Heart right ventricle (tissue), 16 donors: ENCODE measurements at places on chromosomes 3 and 15.
A peak's percentile ranks its signal among the peaks of the same experiment; 100 is the strongest.

DNA sequence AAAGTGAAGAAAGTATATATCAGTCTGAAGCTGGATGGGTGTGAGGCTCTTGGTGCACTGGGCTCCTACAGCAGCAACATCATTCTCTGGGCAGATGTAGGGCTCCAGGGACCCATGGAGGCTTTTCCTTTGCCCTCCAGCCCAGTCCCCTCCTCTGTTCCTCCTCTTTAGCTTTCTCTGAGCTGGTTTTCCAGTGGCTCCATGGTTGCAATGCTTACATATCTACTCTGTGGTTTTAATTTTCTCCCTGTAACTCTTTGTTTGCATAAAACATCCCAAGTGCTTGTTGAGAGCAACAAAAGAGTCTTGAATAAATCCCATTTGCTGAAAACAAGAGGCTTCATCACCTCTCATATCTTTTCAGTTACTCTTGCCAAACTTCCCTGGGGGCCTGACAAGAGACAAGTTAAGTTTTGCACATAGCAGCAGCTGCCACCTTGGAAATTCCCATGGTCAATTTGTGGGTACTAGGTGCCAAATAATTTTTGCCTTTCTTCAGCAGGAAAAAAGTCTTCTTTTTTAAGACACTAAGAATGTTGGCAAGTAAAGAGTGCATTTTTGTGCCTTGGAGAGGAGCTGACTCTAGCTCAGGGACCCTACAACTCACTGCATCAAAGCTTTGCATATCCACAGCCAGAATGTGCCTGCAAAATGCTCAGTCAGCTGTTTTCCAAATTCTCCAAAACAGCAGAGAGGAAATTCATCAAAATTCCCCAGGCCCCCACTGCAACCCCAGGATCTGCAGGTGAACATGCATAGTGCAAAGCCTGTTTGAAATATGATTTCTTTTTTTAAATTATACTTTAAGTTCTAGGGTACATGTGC, 41.9 kb downstream of the COLQ start:
- no peak for DNase-seq

GRCh38 chr15:90266485-90266884, 1.0 kb downstream of the NGRN start:
- DNase-seq: no peak

DNA sequence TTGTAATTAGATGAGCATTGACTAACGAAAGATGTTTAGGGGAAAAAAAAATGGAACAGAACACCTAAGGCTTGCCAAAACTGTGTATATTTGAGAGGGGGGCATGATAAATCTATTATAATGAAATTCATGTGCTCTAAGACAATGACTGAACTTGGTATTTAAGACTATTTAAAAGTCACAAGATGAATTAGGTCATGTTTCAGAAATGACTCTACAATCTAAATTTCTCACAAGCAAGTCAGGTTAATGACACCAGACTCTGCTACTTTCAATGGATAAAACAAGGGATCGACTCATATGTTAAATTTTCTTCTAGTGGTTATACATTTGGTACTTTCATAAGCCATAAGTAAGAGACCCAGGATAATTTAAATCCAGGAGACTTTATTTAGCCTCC, 78.4 kb downstream of the DUT start:
- DNase-seq: no peak

- no peak for DNase-seq
Measured at GRCh38 chr3:49727924-49728361, 4.2 kb upstream of the GMPPB start.

DNA sequence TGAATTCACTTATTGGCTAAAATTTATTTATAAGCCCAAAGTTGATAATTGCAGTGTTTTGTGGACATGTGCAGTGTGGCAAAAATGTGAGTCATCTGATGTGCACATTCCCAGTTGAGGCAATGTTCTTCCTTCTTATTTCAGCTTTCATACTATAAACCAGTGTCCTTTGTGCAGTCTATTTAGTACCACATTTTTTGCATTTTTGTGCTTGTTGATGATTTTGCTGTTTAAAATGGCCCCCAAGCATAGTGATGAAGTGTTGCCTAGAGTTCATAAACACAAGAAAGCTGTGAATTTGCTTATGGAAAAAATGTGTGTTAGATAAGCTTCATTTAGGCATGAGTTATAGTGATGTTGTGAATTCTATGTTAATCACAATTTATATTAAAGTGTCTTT, 19.4 kb upstream of the IL20RB start:
- DNase-seq: no peak

- peak; percentile 32 for DNase-seq
Measured at GRCh38 chr15:41284427-41285177, 47.8 kb downstream of the OIP5 start.

- no peak for DNase-seq
Measured at GRCh38 chr3:24359645-24360462, 134.8 kb downstream of the THRB start.

- DNase-seq: no peak
Measured at GRCh38 chr15:82830427-82831173, 21.2 kb downstream of the WHAMM start.

DNA sequence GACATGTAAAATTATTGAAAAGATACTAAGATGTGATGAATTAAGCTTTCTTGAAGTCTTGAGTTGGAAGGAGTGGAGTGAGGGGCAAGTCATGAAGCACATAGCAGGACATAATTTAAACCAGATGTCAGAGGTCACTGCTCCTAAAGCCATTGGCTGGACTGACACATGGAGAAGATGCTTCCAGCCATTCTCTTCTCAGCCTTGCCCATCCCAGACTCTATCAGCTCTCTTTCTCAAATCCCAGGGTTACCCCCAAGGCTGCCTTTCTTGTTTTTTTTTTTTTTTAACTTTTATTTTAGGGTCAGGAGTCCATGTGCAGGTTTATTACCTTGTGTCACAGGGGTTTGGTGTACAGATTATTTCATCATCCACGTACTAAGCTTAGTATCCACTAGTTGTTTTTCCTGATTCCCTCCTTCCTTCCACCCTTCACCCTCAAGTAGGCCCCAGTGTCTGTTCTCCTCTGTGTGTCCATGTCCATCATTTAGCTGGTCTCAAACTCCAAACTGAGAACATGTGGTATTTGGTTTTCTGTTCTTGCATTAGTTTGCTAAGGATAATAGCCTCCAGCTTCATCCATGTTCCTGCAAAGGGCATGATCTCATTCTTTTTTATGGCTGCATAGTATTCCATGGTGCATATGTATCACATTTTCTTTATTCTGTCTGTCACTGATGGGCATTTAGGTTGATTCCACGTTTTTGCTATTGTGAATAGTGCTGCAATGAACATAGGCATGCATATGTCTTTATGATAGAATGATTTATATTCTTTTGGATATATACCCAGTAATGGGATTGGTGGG, 18.9 kb downstream of the XIRP1 start:
- no peak for DNase-seq

- DNase-seq: no peak
Measured at GRCh38 chr3:120796976-120797375, 54.4 kb downstream of the GTF2E1 start.

GRCh38 chr3:34024447-34025240, 226.2 kb downstream of the PDCD6IP start:
- DNase-seq: no peak

DNA sequence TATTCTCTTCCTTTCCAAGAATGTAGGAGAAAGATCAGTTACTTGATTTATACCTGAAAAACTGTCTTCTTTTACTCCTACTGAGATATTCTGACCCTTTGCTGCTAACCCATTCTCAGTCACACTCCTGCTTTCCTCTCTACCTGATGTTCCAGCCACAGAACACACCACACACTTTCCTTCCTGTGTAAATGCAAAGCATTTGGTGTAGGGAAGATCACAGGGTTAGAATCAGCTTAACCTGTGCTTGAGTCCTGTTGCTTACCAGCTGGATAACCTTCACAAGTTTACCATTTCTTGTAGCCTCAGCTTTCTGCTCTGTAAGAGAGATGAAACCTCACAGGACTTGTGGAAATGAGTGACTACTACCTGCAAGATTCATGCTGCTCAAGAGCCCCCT, 489.8 kb upstream of the GOLIM4 start:
- no peak for DNase-seq

DNA sequence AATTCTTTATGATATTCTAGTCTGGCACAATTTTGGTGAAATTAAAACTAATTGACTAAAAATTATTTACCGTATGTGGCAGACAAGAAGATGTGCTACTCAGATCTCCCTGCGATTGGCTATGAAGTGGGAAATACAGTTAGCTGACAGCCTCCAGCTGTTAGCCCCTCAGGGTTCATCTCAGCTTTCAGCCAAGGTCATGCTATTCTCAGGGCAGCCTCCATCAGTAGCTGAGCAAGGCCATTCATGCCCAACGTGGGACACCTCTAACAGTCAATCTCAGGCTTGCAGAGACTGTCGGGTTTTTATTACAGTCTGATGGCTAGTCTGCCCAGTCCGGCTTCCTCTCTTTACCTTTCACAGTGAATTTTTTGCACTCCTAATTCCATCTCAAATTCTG, 6.7 kb downstream of the PARP9 start:
- no peak for DNase-seq

DNA sequence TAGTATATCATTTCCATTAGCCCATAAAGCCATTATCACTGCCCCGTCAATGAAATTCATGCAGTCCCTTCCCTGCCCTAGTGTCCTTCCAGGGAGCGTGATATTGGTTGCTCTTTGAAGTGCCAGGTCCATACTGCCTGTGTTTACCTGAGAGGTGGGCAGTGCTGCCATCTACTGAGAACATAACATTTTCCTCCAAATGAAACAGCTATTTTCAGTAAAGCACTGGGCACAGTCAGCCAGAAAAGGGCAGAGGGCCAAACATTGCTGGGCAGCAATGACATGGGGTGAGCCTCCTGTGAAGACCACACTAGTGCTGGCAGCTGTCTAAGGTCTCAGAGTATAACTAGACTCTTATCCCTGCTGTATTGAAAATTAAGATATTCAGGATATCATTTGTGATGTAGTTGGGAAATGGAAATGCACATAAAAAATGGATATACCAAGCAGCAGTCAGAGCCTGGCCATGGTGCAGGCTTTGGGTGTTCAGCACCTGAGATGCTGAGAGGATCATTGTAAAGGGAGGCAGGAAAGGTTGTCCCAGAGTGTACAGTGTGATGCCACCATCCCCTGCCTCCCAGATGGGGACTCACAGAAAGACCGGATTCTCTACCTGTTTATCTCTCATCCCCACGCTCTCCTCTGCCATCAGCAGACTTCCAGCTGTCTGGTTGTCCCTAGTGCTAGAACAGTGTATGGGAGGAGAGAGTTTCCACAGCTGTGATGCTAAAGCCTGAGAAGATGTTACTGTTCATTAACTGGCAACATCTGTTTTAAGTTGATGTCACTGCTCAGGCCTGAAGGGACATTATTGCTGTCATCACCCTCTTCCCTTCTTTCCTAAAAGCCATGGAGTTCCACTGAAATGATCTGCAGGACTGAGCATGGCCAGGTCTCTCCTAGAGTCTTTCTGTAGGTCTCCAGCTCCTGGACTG, 108.8 kb downstream of the ARNT2 start:
- DNase-seq: no peak

- DNase-seq: peak; percentile 50
Measured at GRCh38 chr3:16243706-16244490, 20.8 kb downstream of the DPH3 start.

DNA sequence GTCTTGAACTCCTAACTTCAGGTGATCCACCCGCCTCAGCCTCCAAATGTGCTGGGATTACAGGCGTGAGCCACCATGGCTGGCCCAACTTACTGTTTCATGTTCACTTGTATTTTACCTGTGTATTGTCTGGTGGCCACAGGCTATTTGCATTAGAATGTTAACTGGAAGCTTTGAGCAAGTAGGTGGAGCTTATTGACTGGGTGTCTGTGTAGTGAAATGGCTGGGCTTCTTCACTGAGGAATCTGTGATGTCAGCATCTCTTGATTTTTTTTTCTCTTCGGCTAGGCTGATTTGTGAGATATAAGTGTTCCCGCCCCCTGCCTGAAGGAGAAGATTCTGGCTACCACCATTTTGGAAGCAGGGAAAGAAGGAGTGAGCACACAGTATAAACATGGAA, 237.8 kb upstream of the PEX5L start:
- no peak for DNase-seq

GRCh38 chr15:41838400-41838897, at the start of gene PLA2G4B:
Gene PLA2G4B (plus strand): TSS chr15:41838847. CDS start chr15:41838914, 67 bp downstream.
- DNase-seq: no peak

GRCh38 chr15:92316586-92317295, 76.9 kb upstream of the ST8SIA2 start:
- no peak for DNase-seq

- DNase-seq: no peak
Measured at GRCh38 chr3:9786825-9787669, 5.2 kb downstream of the TADA3 start.
